Hematopoietic multipotent progenitor cell (in vitro differentiated cells): ENCODE measurements at places on chromosomes 1 and 21. TPM values are rescaled to one million over a fixed set of nuclear protein-coding genes. Genes with fewer than 3 reads are reported as not detected.

THEM5 gene
- not detected for total RNA-seq

FMO2 gene
- not detected for total RNA-seq

CLCNKB gene
- 0.81 TPM for total RNA-seq

SMPDL3B gene
- total RNA-seq: 9.7 TPM

ZNF695 gene
- 1.3 TPM for total RNA-seq

LYPD8 gene
- total RNA-seq: 0.54 TPM

FAM78B gene
- total RNA-seq: 0.27 TPM

DIO1 gene
- total RNA-seq: not detected

LCE1B gene
- total RNA-seq: not detected

ORC1 gene
- total RNA-seq: 8.1 TPM

TSPEAR gene
- not detected for total RNA-seq

IPO9 gene
- total RNA-seq: 15.3 TPM

HSD3B1 gene
- not detected for total RNA-seq

ADAMTSL4 gene
- 10.5 TPM for total RNA-seq

NOTCH2NLA gene
- total RNA-seq: 98.8 TPM

PADI3 gene
- 6.2 TPM for total RNA-seq

SPRR2F gene
- not detected for total RNA-seq

RAP1GAP gene
- 0.27 TPM for total RNA-seq

OTUD3 gene
- total RNA-seq: 2.7 TPM

ALG14 gene
- 0.54 TPM for total RNA-seq

MNDA gene
- total RNA-seq: 1.1 TPM

RIMS3 gene
- total RNA-seq: 1.9 TPM

HLX gene
- 8.1 TPM for total RNA-seq

MTARC2 gene
- 0.27 TPM for total RNA-seq

UBL4B gene
- total RNA-seq: not detected

GLMN gene
- total RNA-seq: 2.7 TPM

WNT4 gene
- total RNA-seq: under 0.01 TPM

HTR6 gene
- under 0.01 TPM for total RNA-seq

KIAA1614 gene
- total RNA-seq: 0.81 TPM

TRIM63 gene
- not detected for total RNA-seq

ACTRT2 gene
- total RNA-seq: not detected

SHISAL2A gene
- total RNA-seq: 0.27 TPM

BPNT1 gene
- 11.0 TPM for total RNA-seq

WLS gene
- under 0.01 TPM for total RNA-seq

CLEC20A gene
- total RNA-seq: 0.54 TPM

SELENBP1 gene
- total RNA-seq: 3.0 TPM

LCE1D gene
- not detected for total RNA-seq

MR1 gene
- 15.1 TPM for total RNA-seq

S100A3 gene
- not detected for total RNA-seq

TMPRSS15 gene
- not detected for total RNA-seq

GBP5 gene
- total RNA-seq: 26.4 TPM

CHIA gene
- total RNA-seq: not detected

TTC24 gene
- 15.3 TPM for total RNA-seq

S100A8 gene
- total RNA-seq: 12.1 TPM

ARHGEF10L gene
- total RNA-seq: 0.27 TPM

CRYAA gene
- not detected for total RNA-seq
